ENCODE measurements at places on chromosomes 1 and 21. TPM values are rescaled to one million over a fixed set of nuclear protein-coding genes. Genes with fewer than 3 reads are reported as not detected.

IFNLR1 gene
- total RNA-seq = 16.8 TPM

DNA sequence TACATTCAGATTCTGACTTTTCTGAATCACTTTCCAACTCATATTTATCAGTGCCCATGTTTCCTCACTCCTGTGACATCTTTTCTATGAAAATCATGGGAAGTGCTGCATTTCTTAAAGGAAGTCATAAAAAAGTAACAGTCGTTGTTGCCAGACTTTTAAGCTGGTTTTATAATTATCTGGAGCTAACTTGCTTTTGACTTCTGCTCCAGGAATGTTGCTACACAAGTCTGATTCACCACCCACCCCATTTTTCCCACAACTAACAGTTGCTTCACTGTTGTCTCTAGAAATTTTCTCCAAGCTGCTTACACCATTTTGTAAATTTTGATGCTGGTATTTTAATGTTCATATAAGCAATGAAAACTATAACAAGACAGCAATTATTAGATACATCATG, 12.2 kb downstream of the FCRLB start:
- no peak for DNase-seq
- no peaks in the 10 kb centered on the region for H3K36me3 ChIP-seq
- no peaks in the 10 kb centered on the region for H3K27me3 ChIP-seq
- H3K4me1 ChIP-seq = no peaks in the 10 kb centered on the region
- no peak overlapping the region for H3K4me3 ChIP-seq

DNA sequence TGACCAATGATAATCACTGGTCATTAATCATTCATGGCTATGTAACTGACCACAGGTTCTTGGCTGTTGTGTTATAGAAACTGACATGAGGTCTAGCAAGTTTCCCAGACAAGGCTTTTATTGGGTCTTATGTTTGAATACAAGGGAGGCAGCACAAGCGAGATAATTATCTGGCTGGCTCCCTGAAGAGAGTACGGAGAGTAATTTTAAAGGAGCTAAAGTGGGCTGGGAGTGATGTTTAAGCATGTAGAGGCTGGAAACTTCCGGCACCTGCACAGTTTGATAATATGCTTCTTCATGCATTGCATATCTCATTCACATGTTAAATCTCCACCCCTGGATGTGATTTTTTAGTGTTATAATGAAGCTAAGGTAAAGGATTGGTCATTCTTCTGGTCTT, 116.2 kb upstream of the KCNK1 start:
- DNase-seq = no peak
- H3K4me3 ChIP-seq = no peak overlapping the region
- no peak overlapping the region for H3K27ac ChIP-seq
- no peaks in the 10 kb centered on the region for H3K27me3 ChIP-seq
- no peaks in the 10 kb centered on the region for H3K4me1 ChIP-seq
- H3K36me3 ChIP-seq = no peaks in the 10 kb centered on the region

DDAH1 gene
- total RNA-seq = 130 TPM

SEMA4A gene
- 5.6 TPM for total RNA-seq

- no peaks in the 10 kb centered on the region for H3K4me1 ChIP-seq
- peaks cover 23% of the 10 kb centered on the region for H3K27me3 ChIP-seq
- H3K36me3 ChIP-seq = no peaks in the 10 kb centered on the region
- H3K4me3 ChIP-seq = no peak overlapping the region
- DNase-seq = no peak
Observed at GRCh38 chr1:39729030-39729429, 9.7 kb upstream of the PPIE start.

Data from colonic mucosa (tissue), 4 donors.